Activated T-helper 1 cell treated with anti-CD3 and anti-CD28 coated beads, Interleukin-12 subunit alpha, Interleukin-12 subunit beta, Interleukin-2, Interleukin-4 antibody, amounts not matched to agents 30 ng/mL and 10 ng/mL and 1 ng/mL, durations not matched to agents 14 hours and 24 hours and 36 hours (primary cell): ENCODE measurements at places on chromosomes 16 and 17. TPM values are rescaled to one million over a fixed set of nuclear protein-coding genes. Genes with fewer than 3 reads are reported as not detected.

Gene RNF157
- 50.4 and 51.7 TPM in 2 replicates for total RNA-seq

Gene TPSD1
- total RNA-seq, result not detected in 2 replicates

Gene CRHR1
- total RNA-seq, result not detected in 2 replicates

Gene TP53TG3C
- total RNA-seq, result not detected in 2 replicates
